ENCODE measurements at places on chromosomes 4 and X.

DNA sequence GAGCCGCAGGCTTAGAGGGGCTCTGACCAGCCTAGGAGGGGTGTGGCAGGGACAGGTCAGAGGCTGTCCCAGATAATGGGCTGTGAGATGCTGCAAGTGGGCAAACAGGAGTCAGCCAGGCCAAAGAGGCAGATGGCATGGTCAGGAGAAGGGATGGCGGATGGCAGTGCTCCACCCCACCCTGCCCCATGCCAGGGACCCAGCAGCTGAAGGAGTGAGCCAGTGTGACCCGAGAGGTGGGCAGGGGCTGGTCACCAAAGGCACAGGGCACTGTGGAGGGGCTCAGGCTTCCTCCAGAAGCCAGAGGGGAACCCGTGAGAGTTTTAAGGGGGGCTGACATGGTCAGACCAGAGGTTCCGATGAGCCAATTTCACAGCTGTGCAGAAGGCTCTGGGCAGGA is 96.9 kb downstream of the WFS1 start:
- no peak for DNase-seq

- no peak for DNase-seq
These were observed 28.2 kb upstream of the PGK1 start for GRCh38 chrX:78075787-78076389.

- no peak for DNase-seq
These were observed 393.6 kb downstream of the GPAT3 start for GRCh38 chr4:83929550-83929949.

DNA sequence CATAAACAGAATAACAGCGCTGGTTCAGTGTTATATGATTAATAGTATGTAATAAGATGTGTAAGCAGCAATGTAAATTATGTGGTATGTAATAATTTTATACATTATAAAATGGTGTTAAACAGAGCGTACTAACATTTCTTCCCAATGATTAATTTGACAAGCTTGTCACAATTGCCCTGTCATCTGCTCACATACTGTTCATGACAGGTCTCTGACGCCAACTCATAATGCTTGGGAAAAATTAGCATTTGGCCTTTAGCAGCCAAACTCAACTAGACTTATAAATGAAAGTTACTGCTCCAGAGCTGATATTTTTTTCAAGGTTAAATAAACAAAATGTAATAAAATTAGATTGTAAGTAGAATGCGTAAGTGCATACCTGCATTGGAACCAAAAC is 246.8 kb downstream of the TRAM1L1 start:
- DNase-seq: no peak

- DNase-seq: no peak
These were observed 57.0 kb downstream of the ATP11C start for GRCh38 chrX:139875841-139876240.

DNA sequence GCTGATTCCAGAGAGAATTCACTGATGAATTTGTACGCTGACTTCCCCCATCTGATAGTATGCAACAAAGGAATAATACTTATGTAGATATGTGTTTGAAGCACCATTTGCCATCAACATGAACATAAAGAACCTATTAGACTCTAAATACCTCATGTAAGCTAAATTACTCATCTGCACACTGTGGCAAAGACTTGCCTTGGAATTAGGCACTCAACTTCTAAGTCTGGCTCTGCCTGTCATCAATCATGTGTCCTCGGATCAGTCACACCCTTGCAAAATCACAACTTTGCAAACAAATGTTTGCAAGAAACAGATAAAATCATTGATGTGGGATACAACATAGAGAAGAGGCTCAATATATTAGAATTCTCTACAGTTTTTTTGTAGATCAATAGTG is 169.9 kb upstream of the LDB2 start:
- DNase-seq: peak; percentile 79

DNA sequence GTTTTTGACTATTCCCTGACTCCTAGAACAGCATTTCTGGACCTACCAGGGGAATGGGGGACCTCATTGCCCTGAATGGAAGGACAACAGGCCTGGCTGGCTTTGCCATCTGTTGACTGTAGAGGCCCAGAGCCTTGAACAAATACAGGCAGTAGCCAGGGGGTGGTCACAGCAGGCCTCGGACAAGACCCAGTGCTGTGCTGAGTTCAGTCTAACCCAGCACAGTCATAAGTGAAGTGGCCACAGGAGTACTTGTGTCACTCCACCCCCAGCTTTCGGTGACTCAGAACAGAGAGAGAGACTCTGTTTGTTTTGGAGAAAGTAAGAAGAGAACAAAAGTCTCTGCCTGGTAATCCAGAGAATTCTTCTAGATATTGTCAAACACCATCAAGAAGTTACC is 310.0 kb downstream of the PRR32 start:
- DNase-seq: no peak

- peak; percentile 7 for DNase-seq
These were observed 118.3 kb downstream of the RELL1 start for GRCh38 chr4:37567836-37568235.

GRCh38 chr4:24260923-24261564 is 323.3 kb downstream of the DHX15 start:
- peak; percentile 58 for DNase-seq

GRCh38 chr4:59044286-59044900 is 1934.2 kb upstream of the IGFBP7 start:
- no peak for DNase-seq

DNA sequence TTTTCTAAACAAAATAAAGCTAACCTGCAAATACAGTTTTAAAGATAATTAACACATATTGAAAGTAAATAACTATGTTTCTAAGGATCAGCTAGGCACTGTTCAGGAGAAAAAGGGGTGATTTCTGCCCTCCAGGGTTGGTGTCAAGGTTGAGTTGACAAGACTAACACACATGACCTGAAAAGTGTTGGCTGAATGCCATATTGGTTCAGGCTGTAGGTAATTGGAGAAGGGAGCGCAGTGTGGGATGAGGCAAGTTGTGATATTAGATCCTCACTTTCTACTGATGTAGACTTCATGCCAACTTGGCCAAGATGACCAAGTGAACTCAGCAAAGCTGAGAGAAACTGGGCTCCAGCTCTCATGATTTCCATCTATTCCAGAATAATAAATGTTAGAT is 42.2 kb downstream of the PPM1K start:
- peak; percentile 3 for DNase-seq

GRCh38 chr4:2803624-2804448 is 11.0 kb downstream of the SH3BP2 start:
- no peak for DNase-seq

- DNase-seq: no peak
These were observed 32.0 kb upstream of the COL25A1 start for GRCh38 chr4:109334129-109335105.

GRCh38 chr4:173752610-173753230 is 222.7 kb upstream of the HAND2 start:
- DNase-seq: peak; percentile 46

DNA sequence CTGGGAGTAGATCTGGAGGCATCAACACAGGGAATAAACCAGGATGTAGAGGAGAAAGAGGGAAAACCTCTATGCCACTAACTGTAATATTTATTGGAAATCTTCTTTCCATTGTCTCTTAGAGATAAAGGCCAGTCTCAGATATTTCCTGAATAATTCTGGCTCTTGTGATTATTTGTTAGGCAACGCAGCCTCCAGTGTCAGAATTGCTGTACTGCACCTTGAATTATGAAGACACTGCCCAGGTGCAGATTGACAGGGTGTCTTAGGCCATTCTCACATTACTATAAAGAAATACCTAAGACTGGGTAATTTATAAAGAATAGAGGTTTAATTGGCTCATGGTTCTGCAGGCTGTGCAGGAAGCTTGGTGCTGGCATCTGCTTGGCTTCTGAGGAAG is 100.7 kb upstream of the ZDHHC15 start:
- DNase-seq: no peak

DNA sequence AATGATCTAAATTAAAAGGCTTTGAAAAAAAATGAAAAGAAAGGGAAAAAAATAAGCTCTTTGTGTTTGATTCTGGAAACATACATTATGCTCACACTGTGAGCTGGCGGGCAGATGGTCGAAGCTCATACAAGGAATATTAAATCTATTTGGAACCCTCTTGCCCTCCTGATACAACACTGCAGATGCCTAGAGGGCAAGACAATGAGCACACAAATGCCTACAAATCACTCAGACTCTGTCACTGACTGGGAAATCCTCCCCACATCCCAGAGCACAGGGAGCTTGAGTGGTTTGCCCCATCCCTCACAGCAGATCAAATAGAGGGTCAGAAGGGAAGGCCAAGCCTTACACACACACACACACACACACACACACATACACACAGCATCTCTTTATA is 320.4 kb downstream of the HNRNPD start:
- no peak for DNase-seq

GRCh38 chr4:189785257-189785656 is 155.4 kb upstream of the FRG1 start:
- DNase-seq: no peak

GRCh38 chrX:39972340-39972739 is 125.4 kb downstream of the BCOR start:
- peak; percentile 50 for DNase-seq

DNA sequence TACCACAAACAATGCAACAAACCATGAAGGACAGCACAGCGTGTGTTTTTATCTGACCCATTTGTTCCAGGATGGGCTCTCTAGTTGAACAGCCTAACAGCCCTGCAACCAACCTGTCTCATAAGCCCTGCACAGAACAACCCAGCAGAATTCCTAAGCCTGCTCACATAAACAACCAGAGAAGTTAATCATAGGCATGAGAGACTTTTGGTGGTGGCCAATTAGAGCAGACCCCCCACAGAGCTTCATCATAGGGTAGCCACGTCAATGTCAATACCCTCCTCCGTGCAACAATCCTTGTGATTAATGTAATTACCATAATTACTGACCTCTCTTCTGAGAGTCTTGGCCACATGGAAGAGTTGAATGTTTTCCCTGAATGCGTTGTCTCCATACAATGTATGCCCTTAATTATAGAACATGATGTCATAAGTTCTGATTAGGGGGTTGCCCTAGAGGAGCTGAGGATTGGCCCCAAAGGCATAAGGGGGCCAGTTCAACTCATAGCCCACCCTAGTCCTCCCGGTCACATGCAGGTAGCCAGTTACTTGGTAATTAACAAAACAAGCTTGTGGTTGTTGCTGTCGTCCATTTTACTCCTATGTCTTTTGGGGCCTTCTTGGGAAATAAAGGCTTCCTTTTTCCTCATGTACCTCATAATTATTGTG is 92.7 kb downstream of the SYNPO2 start:
- DNase-seq: peak; percentile 37

DNA sequence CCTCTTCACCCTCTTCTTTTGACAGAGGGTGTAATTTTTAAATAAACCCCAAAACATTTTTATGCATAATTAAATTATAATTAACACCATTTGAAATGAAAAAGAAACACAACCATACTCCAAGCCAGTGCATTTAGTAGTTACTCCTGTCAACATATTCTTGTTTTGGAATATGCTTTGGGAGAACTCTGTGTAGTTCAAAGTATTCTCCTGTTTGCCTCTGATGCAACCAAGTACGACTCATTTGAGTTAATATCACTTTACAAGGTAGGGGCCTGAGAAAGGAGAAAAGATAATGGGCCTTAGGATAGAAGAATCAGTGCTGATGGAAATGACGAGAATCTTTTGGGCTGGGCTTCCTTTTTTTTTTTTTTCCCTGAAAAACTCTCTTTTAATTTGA is 2.7 kb downstream of the PTPN13 start:
- DNase-seq: peak; percentile 50

DNA sequence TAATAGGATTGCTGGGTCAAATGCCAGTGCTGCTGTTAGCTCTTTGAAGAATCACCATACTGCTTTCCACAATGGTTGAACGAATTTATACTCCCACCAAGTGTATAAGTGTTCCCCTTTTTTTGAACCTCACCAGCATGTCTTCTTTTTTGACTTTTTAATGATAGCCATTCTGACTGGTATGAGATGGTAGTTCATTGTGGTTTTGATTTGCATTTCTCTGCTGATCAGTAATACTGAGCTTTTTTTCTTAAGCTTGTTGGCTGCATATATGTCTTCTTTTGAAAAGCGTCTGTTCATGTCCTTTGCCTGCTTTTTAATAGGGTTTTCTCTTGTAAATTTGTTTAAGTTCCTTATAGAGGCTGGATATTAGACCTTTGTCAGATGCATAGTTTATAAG is 14.8 kb downstream of the USP38 start:
- no peak for DNase-seq
